ENCODE measurements at places on chromosomes 6 and 20.

- DNase-seq, result no peak
Measured at GRCh38 chr20:32641464-32641863, 32.3 kb downstream of the C20orf203 start.

DNA sequence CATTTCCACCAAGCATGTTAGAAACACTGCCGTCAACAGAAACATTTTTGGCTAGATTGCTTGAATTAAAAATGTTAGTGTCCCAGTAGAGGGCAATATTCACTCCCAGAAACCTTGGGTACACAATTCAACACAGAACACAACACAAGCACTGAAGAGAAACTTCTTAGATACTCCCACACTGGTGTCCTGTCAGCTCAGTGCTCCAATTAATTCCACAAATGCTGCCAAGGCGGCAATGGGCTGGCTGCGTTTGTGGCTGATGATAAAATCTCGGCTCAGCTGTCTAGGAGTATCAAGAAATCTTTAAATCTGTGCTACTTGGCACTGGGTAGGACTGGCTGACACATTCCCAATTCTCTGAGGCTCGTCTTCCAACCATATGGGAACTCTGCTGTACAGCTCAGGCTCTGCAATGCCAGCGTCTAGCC lies 39.3 kb downstream of the BEND3 start:
- DNase-seq, result no peak

- peak; percentile 95 for DNase-seq
Measured at GRCh38 chr20:63232235-63233060, 3.3 kb upstream of the BIRC7 start.

DNA sequence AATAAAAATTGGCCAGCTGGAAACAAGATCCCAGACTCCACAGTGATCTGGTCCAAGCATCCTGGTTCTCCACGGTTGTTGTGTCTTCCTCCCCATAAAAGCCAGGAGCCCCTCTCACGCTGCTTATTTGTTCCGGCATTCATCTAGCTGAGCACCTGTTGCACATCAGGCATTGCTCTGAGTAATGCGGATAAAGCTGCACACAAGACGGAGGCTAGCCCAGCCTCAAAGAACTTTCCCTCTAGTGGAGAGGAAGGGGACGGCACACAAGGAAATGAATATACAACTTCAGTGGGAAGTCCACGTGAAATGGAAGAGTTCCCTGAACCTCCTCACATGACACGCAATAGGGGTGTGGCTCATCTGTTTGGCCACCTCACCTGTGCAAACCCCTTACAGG lies 30.3 kb upstream of the NXT1 start:
- no peak for DNase-seq

GRCh38 chr6:169994739-169995138 lies 243.3 kb downstream of the ERMARD start:
- no peak for DNase-seq

DNA sequence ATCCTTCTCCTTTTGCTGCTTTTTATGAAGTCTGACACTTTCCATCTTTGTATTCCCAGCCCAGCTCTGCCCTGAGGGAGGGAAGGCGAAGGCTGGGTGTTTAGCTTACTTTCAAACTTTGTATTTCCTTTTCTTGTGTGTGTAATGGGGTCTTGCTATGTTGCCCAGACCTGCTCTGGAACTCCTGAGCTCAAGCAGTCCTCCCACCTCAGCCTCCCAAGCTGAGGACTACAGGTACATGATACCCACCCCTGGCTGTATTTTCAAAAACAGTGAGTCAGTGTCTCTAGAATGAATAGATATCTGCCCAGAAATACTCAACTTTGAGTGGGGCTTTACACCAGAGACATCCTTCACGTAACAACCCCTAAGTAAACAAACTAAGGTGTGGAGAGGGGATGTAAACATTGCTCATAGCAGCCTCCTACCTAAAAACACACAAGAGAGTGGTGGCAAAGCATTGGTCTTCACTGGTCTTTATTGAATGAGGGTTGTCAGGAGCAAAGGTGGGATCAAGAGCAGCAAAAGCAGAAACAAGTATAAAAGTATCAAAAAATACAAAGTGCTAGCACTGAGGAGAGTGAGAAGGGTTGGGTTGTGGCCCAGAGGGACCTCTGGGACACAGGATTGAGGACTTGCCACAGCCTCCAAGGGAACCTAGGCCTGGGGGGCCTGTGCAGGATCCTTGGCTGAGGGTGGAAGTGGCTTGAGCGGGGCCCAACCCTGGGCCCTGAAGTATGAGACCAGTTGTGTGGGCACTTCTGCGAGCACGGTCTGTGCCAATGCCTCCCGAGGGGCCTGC lies 10.2 kb downstream of the SPAG4 start:
- DNase-seq, result no peak

GRCh38 chr6:1615853-1616420 lies 6.2 kb downstream of the FOXC1 start:
- DNase-seq, result no peak

GRCh38 chr6:925656-926213 lies 232.8 kb upstream of the EXOC2 start:
- no peak for DNase-seq

DNA sequence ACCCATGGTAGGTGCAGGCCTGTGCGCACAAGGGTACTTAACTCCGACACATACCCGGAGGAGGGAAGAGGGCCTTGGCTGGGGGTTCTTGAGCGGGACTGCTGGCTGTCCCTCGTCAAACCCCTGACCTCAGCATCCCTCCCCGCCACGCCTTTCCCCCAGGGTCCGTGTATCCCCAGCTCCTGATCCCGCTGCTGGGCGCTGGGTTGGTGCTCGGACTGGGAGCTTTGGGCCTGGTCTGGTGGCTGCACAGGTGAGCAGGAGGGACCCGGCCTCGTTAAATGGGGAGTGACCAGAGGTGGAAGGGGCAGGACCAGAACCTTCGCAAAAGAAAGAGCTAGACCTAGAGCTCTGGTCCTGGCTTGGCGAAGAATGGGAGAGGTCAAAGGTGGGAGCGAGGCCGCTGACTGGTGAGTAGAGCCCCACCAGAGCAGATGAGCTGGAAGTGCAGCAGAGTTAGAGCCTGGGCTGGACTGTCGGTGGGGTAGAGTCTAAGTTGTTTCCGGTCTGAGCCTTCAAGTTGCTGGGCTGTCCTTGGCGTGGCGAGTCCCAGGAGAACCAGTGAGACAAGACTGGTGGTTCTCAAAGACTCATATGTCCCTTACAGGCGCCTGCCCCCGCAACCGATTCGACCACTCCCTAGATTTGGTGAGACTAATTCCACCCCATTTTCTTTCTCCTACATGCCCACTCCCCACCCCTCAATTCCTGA lies 963 bp downstream of the MPIG6B start:
- no peak for DNase-seq

GRCh38 chr6:160049346-160049745 lies 72.3 kb upstream of the SLC22A1 start:
- DNase-seq, result no peak

DNA sequence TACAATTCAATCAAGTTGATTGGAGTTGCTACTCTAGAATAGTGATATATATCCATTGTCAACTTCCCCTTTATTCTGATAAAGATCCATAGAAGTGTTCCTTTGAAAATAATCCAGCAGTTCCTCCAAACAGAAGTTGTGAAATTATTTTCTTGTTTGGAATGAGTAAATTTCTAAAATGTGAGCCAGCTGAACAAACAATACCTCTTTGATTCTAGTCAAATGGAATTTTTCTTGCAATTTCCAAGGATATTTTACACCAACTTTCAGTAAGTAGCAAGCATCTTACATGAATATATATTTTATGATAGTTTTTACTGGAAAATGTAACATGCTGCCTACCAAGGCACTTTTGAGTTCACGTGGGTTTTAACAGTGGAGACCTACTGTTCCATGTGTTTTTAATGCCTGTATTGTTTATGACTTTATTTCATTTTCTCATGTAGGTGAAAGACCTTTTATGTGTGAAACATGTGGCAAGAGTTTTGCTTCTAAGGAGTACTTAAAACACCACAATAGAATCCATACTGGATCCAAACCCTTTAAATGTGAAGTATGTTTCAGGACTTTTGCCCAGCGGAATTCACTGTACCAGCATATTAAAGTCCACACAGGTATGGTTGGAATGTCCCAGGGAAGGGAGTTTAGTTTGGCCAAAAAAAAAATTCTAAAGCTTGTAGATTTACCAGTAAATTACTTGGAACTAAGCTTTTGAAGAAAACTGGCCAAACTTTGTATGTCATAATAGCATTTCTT lies 6.5 kb downstream of the GZF1 start:
- no peak for DNase-seq

- no peak for DNase-seq
Measured at GRCh38 chr20:37288091-37288490, 1.4 kb upstream of the MANBAL start.

- DNase-seq, result no peak
Measured at GRCh38 chr6:16803294-16804200, 42.3 kb upstream of the ATXN1 start.

GRCh38 chr6:4603856-4604369 lies 172.3 kb upstream of the CDYL start:
- no peak for DNase-seq

DNA sequence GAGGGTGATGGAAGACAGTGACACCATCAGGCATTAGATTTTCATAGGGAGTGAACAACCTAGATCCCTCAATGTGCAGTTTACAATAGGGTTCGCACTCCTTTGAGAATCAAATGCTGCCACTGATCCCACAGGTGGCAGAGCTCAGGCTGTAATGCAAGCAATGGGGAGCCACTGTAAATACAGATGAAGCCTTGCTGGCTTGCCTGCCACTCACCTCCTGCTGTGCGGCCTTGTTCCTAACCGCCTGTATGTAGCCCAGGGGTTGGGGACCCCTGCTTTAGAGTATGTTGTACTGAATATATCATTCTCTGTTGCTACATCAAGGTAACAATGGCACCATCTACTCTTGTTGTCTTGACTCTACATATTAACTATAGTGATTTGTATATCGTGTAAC lies 37.1 kb downstream of the TPD52L1 start:
- no peak for DNase-seq

- DNase-seq, result no peak
Measured at GRCh38 chr6:151196555-151196954, 43.2 kb upstream of the AKAP12 start.

DNA sequence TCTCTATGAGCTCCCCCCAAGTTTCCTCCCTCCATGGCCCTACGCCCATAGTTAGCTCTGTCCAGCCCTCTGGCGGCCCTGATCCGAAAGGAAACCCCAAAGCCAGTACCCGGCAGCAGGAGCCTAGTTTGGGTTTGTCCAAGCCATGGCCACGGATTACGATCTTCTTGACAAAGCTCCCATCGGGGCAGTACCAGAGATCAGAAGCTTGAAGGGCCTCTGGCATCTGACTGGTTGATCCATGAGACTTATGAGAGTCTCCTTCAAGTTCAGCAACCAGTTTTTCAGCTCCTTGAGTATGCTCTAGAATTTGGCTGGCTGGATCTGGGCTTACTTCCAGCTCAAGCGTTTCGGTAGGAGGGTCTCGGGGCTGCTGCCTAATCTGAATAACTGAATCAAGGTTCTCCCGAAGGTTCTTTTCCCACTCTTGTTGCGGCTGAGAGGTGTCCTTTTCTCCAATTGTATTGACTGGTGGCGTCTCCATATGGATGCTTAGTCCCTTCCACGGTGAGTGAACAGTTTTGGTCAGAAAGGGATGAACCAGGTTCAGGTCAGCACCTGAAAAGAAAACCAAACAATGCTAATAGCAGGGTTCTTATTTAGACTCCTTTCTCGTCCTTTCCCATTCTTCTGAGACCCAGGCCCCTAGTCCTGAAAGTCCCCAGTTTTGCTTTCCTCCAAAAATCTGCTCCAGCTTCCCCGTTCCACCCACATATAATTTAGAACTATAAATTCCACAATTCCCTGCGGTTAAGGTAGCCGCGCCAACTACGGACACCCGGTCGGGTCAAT lies 595 bp downstream of the FKBPL start:
- no peak for DNase-seq

GRCh38 chr6:131519670-131520436 lies 53.2 kb upstream of the ARG1 start:
- peak; percentile 17 for DNase-seq

GRCh38 chr6:168660400-168660945 lies 219.5 kb downstream of the SMOC2 start:
- no peak for DNase-seq

DNA sequence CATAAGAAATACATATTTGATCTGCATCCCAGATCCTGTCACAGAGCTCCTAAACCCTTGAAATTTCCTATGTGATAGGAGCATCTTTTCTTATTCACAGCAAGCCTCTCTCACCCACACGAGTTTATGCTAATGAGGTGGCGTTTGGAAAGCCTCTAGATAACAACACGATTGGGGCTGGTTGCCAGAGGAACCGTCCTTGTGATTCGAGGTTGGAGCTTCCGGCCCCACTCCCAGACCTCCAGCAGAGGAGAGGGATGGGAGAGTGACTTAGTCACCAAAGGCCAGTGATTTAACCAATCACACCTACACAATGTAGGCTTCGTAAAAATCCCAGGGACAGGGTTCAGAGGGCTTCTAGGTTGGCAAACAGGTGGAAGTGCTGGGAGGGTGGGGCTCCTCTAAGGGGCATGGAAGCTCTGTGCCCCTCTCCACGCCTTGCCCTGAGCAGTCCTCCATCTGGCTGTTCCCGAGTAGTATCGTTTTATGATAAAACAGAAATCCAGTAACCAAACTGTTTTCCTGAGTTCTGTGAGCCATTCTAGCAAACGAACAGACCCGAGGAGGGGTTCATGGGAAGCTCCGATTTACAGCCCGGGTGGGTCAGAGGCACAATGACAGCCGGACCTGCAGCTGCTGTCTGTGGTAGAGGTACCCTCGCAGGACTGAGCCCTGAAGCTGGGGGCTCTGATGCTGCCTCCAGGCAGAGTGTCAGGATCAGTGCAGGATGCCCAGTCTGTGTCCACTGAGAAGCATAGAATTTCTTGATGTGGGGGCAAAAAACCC lies 238.1 kb upstream of the ARID1B start:
- peak; percentile 75 for DNase-seq

DNA sequence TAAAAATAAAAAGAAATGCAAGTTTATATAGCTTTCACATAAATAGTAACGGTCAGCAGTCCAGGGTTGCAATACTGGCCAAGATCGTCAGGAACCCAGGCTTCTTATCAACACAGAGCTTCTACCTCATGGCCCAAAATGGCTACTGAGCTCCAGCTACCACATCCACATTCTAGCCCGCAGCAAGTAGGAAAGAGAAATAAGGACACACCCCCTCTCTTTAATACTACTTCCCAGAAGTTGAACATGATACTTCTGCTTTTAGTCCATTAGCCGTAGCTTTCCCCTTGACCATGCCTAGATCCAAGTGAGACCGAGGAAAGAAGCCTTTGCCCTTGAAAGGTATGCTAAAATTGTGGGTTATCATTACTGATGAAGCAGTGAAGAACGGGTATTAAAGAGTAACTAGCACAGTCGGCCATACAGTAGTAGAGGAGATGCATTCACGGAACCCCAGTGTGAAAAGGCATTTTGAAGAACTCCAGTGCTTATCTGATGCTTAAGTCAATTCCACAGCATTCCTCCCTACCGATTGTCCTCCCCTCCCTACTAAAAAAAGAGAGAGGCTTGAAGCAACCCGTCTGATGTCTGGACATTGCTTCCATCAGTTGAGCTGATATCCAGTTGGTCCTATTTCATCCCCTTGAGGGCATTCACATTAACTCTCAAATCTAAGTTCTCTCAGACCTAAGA lies 226.9 kb upstream of the RREB1 start:
- no peak for DNase-seq

All from Daoy (cell line).